Aorta (tissue), 5 donors: ENCODE measurements at places on chromosomes 2 and 18. TPM values are rescaled to one million over a fixed set of nuclear protein-coding genes. Genes with fewer than 3 reads are reported as not detected.

DNA sequence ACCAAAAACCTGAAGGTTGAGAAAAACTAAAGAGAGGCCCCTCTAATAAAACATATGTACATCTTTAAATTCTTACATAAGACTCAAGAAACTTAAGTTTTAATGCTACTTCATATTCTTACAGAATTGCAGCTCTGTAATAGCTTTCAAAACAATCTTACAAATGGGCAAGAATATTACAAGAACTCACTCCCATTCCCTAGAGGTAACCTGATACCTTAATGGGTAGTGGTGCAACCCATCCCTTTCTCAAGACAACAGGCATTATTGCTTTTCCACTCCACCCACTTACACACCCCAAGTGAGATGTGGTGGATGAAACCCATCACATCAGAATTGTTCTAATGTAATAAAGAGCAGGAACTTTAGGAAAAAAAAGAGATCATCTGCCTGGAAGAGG, 103.7 kb downstream of the RBMS1 start:
- DNase-seq, result no peak

- DNase-seq, result no peak
Measured at GRCh38 chr2:27901234-27901633, 10.7 kb downstream of the BABAM2 start.

SCTR gene
- total RNA-seq, result not detected

SCN7A gene
- total RNA-seq, result 3.6 TPM

DNA sequence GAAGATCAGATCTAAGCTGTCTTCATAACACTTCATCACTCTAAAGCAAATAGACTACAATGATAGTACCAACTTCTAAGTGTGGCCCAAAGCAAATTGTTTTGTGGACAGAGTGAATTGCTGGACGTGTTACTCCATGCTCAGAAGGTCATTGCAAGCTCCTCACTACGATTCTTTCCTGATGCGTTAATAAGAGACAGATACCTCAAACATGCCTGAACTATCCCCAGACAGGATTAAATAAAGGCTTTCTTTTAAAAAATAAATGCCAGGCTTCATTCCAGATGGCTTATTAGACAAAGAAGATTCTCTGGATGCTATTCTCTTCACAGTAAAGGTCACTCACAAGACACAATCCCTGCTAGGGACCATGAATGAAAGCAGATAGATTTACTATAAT, 621.2 kb downstream of the DCDC2C start:
- DNase-seq, result no peak

SIX3 gene
- total RNA-seq, result not detected

CDKL4 gene
- total RNA-seq, result 1.3 TPM

DNA sequence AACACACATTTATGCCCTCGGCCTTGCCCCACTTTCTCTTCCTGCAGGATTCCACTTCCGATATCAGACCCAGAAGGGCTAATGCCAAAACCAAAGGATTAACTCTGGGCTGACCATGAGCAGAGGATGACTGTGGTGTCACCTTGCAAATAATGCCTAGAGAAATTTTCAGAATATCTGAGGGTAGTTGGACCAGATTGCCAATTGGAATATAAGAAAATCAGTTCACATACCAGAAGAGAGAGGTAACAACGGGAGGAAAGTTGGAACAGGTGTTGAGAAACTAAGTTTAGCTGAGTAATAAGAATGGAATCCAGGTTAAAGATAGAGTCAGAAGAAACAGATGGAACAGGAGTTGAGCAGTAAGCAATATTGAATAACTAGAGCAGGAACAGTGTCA, 232.7 kb upstream of the UBE2E3 start:
- no peak for DNase-seq

AGFG1 gene
- 82.9 TPM for total RNA-seq

DNA sequence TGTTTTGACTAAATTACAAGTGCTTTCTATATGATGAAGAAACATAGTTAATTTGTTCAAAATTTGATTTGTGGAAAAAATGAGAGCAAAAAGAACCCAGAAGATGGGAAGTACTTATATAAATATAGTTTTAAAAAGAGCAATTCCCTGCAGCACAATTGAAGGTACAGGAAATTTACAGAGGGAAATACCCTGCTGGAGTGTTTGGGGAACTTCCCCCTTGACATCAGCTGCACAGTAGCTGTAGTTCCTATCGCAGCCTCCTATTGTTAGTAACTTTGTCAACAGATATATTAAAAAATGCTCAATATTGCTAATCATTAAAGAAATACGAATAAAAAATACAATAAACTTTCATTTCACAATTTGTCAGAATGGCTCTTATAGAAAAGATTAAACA, 1118.8 kb upstream of the ZEB2 start:
- no peak for DNase-seq

- no peak for DNase-seq
Measured at GRCh38 chr2:7707723-7708122, 790.5 kb downstream of the RNF144A start.

PRSS56 gene
- total RNA-seq, result not detected

DNA sequence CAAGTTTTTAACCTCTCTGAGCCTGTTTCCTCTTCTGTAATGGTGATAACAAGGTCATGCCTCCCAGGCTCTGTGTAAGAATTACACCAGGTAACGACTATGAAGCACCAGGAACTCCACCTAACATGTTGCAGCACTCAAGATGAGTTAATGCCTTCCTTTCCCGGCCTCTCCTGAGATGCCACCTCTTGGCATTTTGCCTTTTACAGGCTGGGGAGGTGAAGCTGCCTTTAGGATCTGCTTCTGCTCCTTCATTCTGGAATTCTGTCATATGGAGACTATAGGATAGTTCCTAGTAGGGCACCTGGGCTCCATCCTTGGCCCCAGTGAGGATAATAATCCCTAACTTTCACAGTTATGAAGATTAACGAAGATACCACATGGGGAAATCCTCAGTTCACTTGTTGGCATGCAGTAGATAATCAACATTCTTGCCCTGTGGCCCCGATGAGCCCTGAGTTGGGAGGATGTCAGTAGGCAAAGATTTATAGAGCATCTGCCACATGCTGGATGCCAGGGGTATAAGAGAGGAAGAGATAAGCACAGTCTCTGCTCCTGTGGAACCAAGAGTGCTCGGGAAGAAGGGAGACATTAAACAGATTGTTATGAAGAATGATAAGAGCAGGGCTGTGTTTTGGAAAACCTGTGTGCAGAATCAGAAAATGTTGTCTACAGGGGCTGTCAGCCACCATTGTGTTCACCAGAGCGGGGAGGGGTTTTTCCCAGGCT, 43.9 kb upstream of the KCNF1 start:
- no peak for DNase-seq
